ENCODE measurements at places on chromosomes 7 and 10.
A peak's percentile ranks its signal among the peaks of the same experiment; 100 is the strongest.

DNA sequence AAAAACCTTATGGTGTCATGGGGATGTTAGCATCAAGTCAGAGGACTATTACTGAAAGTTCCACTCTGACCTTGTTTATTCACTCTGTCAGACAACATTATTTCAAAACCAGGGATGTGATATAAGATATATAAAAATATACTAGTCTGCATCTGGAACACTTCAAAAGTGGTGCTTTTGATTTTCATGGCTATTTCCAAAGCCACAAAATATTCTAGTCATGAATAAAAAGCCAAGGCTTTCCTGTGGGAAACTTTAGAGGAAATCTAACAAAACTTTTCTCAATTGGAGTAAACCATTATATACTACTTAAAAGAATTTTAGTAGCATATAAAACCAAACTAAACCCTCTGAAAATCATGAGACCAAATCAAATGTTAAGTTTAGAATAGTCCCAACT lies 205.2 kb downstream of the TMEM26 start:
- no peak for DNase-seq

- DNase-seq, result no peak
Observed at GRCh38 chr7:39829028-39829427, 121.0 kb upstream of the CDK13 start.

DNA sequence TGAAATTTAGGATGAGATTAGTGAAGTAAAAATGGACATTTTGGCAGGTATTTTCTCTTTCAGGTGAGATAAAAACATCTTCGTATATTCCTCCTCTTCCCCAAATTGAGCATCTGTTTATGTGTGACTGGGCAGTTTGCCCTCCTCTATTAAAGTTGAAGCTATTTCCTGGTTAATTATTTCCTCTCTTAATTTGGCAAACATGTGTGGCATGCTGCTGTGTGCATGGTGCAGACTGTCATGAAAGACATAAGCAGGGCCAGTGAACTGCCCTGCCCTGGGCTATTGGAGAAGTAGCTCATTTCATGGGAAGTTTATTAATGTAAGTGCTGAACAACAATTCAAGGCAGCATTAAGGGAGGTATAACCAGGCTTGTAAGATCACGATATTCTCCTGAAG lies 52.6 kb downstream of the EVX1 start:
- no peak for DNase-seq

- DNase-seq, result no peak
Observed at GRCh38 chr7:40720416-40720815, 585.6 kb downstream of the SUGCT start.

GRCh38 chr10:124697837-124698544 lies 46.2 kb downstream of the FAM53B start:
- DNase-seq, result peak; percentile 53

- no peak for DNase-seq
Observed at GRCh38 chr10:131620904-131621303, 279.9 kb upstream of the PPP2R2D start.

GRCh38 chr10:5855979-5856700 lies 33.6 kb downstream of the ANKRD16 start:
- DNase-seq, result no peak

DNA sequence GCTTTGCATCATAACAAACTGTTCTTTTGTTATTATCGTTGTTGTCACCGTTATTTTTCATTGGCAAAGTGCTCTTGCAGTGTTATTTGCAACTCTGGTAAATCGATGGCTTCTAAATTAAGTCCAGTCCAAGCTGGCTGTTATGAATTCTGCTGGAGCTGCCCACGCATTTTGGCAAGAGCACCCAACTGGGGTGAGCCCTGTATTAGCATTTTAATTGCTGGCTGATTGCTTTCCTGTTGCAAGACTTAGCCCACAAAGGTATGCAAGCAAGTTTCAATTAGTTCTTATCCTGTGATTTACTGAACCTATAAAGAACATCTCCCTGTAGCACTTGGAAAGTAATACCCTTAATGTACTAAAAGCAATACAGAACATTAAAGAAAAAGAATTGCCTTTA lies 226.8 kb downstream of the ACTR3B start:
- DNase-seq, result no peak

Measured in CD4-positive, alpha-beta T cell (primary cell).